ENCODE measurements at places on chromosomes 1 and 21.

GRCh38 chr21:37263827-37264600 is 3.1 kb downstream of the VPS26C start:
- DNase-seq, result no peak

DNA sequence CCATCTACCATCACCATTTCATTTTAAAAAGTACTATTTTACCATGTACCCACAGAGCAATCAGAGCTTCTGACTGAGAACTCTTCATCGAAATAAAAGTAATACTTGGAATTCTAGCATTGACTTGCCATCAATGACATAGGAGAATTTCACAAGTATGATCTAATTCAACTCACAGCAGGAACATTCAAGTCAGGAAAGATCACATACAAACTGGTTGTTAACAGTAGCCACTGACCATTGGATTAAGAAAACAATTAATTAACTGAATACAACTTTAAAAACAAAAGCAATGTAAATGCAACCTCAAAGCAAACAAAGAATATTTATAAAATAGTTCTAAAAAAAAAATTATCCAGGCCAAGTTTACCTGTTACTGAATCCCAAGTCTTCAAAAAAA is 18.8 kb downstream of the RNF115 start:
- no peak for DNase-seq

DNA sequence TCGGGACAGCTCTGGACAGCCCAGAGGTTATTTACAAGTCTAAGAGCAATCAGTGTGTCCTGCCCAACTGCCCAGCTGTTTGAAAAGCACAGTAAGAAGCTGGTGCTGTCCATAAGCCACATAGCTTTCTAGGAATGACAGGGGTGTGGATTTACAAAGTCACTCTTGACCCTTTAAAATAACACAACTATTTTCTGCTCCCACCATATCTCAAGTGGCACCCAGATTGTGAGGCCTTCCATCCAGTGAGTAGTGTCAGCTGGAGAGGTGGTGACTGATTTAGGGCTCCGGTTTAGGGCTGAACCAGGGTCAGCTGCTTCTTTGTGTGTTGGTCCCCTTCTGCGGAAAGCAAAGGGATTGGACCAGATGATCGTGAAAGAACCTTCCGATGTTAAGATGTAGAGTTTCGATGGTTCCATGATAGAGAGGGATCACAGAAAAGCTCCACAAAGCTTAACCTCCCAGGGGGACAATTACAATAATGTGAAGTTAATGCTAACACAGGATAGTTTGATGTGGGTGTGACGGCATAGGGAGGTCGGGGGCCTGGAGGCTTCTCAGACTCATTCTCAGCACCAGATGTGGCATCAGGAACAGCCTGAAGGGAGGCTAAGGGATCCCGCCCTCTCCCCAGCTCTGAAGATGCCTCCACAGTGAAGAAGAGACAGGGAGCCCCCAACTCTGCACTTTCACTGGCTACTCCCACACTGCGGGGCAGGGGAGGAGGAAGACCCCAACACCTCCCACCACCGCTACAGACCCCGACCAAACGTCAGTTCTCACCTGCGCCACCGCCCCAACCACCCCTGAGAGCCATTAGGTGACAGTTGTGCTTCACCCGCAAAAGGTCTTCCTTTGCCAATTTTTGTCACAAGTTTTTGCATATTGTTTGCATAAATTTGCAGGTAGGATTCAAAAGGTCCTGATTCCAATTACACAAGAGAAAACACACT is 40.6 kb downstream of the LRRC3 start:
- DNase-seq, result no peak

- DNase-seq, result no peak
Measured at GRCh38 chr1:203603940-203604591, 22.6 kb upstream of the ATP2B4 start.

- no peak for DNase-seq
Measured at GRCh38 chr1:240424740-240425464, 187.1 kb downstream of the GREM2 start.

- DNase-seq, result no peak
Measured at GRCh38 chr1:173213665-173214064, 6.5 kb upstream of the TNFSF4 start.

GRCh38 chr1:174160109-174160473 is 771 bp downstream of the RABGAP1L start:
- DNase-seq, result peak; percentile 62

- DNase-seq, result no peak
Measured at GRCh38 chr1:153852170-153852569, 70.6 kb downstream of the GATAD2B start.

DNA sequence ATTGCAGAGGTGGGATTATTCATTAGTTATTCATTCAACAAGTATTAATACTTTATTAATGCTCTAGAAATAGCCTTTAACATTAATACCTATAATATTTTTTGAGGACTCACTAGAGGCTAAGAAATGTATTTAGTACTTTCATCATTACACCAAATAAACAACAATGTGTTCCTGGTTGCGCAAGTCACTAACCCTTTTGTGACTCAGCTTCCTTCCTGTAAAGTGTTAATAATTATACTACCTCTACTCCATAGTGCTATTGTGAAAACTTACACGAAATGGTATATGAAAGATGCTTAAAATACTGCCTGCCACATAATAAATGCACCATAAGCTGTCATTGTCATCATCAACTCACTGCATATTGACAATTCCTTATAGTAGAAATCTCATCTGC is 431.0 kb downstream of the DPYD start:
- no peak for DNase-seq

- DNase-seq, result no peak
Measured at GRCh38 chr21:42135386-42136052, 64.4 kb downstream of the UMODL1 start.

DNA sequence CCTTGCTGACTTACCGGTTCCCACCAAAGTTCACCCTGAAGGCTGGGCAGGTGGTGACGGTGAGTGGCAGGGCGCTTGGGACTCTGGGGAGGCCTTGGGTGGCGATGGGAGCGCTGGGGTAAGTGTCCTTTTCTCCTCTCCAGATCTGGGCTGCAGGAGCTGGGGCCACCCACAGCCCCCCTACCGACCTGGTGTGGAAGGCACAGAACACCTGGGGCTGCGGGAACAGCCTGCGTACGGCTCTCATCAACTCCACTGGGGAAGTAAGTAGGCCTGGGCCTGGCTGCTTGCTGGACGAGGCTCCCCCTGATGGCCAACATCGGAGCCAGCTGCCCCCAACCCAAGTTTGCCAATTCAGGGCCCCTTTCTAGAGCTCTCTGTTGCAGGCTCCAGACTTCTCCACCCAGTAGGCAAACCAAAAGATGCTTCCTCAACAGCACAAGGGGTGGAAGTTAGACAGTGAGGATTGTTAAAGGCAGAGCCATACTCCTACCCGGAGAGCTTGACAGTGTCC is 16.4 kb upstream of the SEMA4A start:
- no peak for DNase-seq

- no peak for DNase-seq
Measured at GRCh38 chr1:81869307-81869706, 68.6 kb downstream of the ADGRL2 start.

- DNase-seq, result no peak
Measured at GRCh38 chr1:44810101-44810761, 1.9 kb downstream of the BTBD19 start.

DNA sequence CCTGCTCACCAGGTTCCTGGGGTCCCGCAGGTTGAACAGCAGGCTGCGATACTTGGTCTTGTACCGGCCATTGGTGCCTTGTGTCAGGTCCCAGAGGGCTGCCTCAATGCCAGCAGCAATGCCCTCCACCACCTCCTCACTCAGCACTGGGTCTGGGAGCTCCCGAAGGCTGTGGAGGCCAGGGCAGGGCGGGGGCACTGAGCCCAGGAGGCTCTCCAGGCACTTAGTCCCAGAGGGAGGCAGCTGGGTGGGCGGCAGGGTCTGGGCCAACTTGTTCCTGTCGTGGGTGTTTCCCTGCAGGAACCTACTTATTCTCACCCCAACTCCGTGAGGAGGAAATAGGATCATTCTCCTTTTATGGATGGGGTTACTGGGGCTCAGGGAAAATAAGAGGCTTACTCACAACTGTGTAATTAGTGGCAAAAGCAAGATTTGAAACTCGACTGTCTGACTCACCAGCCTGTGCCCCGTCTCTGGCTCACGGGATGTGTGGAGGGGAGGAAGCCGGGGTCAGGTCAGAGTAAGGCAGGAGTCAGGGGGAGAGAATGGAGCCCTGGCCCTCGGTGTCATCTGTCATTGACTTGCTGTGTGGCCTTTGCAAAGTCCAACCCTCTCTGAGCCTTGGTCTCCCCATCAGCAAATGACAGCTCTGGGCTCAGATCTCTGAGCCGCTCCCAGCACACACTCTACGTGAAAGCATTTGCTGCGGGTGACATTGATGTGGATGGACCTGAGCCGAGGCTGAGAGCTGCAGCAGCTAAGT is 17.2 kb downstream of the SPOCD1 start:
- no peak for DNase-seq

- no peak for DNase-seq
Measured at GRCh38 chr21:36193200-36193599, 36.6 kb downstream of the DOP1B start.

GRCh38 chr1:51675177-51675780 is 58.4 kb downstream of the OSBPL9 start:
- DNase-seq, result no peak

DNA sequence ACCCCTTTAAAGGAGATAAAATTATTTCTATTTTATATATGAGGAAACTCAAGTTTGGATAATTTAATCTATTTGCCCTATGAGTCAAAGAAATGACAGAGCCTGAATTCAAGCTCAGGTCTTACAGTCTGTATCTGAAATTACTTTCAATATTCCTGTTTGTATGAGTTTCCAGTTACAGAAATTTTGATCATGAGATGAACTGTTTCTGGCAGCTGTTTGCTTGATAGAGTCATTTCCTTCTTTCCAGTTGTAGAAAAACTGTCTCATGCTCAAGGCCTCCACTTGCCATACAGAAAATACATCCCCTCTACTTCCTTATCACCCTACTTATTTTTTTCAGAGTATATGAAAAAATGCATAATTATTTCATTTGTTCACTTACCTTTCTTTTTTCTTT is 87.6 kb downstream of the PTPRC start:
- DNase-seq, result no peak

All from cerebellum (tissue), 4 donors.